ENCODE measurements at places on chromosomes 4 and X. TPM values are rescaled to one million over a fixed set of nuclear protein-coding genes. Genes with fewer than 3 reads are reported as not detected.
A peak's percentile ranks its signal among the peaks of the same experiment; 100 is the strongest.

DNA sequence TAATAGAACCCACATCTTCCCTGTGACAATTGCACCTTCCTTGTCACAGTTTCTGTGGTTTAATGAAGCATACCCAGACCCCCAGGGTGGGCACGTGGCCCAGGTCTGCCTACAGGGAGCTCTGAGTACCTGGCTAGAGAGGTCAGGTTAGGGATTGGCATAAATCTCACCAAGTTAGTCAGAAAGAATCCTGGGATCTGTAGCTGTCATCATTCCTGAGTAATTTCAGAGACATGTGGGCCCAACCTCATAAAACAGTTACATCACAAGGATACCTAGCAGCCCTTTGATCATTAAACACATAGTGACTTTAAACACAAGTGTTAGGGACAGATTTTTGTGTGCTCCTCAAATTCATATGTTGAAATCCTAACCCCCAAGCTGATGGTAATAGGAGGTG is 123.0 kb downstream of the KDR start:
- H3K4me1 ChIP-seq: no peaks in the 10 kb centered on the region
- no peak overlapping the region for H3K27ac ChIP-seq
- H3K36me3 ChIP-seq: no peaks in the 10 kb centered on the region
- H3K27me3 ChIP-seq: no peaks in the 10 kb centered on the region

DNA sequence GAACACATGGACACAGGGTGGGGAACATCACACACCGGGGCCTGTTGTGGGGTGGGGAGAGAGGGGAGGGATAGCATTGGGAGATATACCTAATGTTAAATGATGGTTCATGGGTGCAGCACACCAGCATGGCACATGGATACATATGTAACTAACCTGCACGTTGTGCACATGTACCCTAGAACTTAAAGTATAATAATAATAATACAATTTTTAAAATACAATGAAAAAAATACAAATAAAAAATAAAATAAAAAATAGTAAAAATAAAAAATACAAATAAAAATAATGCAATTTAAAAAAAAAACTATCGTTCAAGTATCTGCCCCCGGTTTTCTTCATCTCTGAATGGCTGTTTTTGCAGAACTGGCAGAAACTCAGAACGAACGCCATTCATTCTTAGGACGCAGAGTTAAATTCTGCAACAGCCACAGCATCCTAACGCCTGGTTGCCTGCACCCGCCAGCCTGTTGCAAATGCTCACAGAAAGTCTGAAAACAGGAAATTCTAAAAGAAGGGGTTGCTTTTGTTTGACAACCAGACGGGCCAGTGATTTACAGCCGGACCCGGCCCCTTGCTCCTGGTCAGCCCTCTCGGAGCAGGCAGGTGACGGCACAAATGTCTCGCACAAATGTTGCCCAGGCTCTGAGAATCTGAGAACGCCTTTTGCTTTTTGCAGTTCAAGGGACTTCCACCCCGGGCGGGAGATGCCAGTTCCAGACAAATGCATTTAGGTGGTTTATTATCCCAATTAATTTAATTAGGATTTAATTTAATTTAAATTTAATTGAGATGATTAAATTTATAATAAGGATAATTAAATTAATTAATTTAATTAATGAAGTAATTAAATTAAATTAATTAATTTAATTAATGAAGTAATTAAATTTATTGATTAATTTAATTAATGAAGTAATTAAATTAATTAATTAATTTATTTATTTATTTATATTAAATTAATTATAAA is 47.8 kb downstream of the CRLF2 start:
- H3K27ac ChIP-seq: no peak overlapping the region
- DNase-seq: no peak
- H3K4me1 ChIP-seq: no peaks in the 10 kb centered on the region
- no peaks in the 10 kb centered on the region for H3K27me3 ChIP-seq
- no peaks in the 10 kb centered on the region for H3K36me3 ChIP-seq
- H3K4me3 ChIP-seq: no peak overlapping the region

Gene TGIF2LX
- total RNA-seq: not detected

Gene ZIC3
- total RNA-seq: not detected

GRCh38 chr4:123102897-123103471 is 180.6 kb upstream of the NUDT6 start:
- no peaks in the 10 kb centered on the region for H3K4me1 ChIP-seq
- peak; percentile 82 for DNase-seq
- no peaks in the 10 kb centered on the region for H3K27me3 ChIP-seq
- H3K27ac ChIP-seq: no peak overlapping the region

GRCh38 chr4:1579001-1579900 is 104.9 kb downstream of the FAM53A start:
- H3K4me1 ChIP-seq: peaks cover 23% of the 10 kb centered on the region
- H3K36me3 ChIP-seq: no peaks in the 10 kb centered on the region
- peak; percentile 54 for DNase-seq
- peak overlapping the region; percentile 40 for H3K4me3 ChIP-seq

DNA sequence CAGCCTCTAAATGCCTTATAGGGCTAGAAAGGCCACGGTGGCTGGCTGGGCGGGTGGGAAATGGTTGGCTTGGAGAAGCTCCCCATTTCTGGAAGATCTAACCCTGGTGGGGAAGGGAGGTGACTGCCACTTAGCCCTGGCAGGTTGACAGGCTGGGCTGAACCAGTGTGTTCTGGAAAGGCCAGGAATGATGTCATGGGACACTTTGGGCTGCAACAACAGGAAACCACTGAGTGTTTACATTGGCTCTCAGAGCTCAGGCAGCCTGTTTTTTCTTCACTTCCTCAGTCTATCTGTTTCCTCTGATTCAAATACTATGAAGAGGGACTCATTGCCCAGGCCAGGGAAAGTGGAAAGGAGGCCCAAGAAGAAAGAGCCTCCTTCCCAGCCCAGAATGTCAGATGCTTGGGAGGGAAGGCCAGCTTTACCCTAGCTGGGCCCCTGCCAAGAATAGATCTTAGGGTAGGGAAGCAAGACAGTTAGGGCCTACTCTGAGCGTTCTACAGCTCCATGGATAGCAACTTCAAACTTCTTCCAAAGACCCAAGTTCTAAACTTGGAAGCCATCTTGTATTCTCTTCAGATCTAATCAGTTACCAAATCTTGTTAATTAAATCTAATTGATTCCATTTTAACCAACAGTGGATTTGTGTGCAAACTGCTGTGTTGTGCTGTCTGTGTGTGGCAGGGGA is 65.8 kb upstream of the MSN start:
- no peaks in the 10 kb centered on the region for H3K4me1 ChIP-seq
- H3K36me3 ChIP-seq: no peaks in the 10 kb centered on the region
- H3K4me3 ChIP-seq: no peak overlapping the region
- no peak for DNase-seq
- H3K27ac ChIP-seq: no peak overlapping the region

Gene KDR
- total RNA-seq: not detected

- H3K4me3 ChIP-seq: no peak overlapping the region
- no peaks in the 10 kb centered on the region for H3K27me3 ChIP-seq
- peaks cover 23% of the 10 kb centered on the region for H3K4me1 ChIP-seq
- H3K27ac ChIP-seq: no peak overlapping the region
These were observed 76.1 kb downstream of the SORBS2 start for GRCh38 chr4:185735866-185736400.

Gene SPANXA2
- not detected for total RNA-seq

Gene OPHN1
- not detected for total RNA-seq

Gene PF4V1
- not detected for total RNA-seq

DNA sequence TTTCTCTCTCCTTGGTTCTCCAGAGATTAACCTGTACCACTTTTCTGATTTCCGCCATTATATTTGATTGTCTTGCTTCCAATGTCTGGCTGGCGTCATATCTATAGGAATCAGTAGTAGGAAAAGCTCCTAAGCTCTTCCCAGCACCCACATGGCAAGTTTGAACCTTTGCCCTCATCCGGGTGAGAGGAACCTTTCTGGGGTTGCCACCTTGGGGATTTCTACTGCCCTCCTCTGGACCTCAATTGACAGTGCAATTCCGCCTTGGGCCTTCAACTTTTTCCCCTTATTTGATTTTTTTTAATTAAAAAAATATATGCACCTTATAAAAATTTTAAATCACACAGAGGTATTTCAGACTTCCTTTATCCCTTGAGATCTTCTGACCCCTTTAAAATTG is 2.0 kb upstream of the CXorf66 start:
- H3K27me3 ChIP-seq: no peaks in the 10 kb centered on the region
- DNase-seq: peak; percentile 71
- no peaks in the 10 kb centered on the region for H3K36me3 ChIP-seq
- H3K27ac ChIP-seq: no peak overlapping the region
